ENCODE measurements at places on chromosomes 16 and 17.

GRCh38 chr17:36933512-36934143 lies 3.6 kb upstream of the LHX1 start:
- DNase-seq = no peak

GRCh38 chr16:17155485-17155884 lies 315.3 kb downstream of the XYLT1 start:
- no peak for DNase-seq

DNA sequence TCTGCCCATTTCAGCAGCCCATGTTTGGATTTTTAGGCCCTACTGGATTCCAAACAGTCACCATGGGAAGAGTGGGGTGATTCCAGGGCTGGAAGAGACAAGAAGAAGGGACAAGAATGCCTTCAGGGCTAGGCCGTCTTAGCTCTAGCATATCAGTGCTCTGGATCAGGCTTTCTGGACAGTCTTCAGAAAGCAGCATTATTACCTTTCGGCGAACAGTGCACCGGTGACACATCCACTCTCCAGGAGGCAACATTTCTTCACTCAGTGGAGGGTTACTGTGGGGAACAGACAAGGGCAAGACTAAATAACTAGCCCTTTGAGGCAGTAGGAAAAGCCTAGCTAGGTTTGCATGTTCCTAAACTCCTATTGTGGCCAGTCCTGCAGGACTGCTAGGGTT lies 23.9 kb upstream of the DHRS13 start:
- no peak for DNase-seq

GRCh38 chr16:14181371-14182050 lies 110.4 kb downstream of the MRTFB start:
- no peak for DNase-seq

- no peak for DNase-seq
These were observed 26.7 kb upstream of the GPATCH8 start for GRCh38 chr17:44529864-44530263.

DNA sequence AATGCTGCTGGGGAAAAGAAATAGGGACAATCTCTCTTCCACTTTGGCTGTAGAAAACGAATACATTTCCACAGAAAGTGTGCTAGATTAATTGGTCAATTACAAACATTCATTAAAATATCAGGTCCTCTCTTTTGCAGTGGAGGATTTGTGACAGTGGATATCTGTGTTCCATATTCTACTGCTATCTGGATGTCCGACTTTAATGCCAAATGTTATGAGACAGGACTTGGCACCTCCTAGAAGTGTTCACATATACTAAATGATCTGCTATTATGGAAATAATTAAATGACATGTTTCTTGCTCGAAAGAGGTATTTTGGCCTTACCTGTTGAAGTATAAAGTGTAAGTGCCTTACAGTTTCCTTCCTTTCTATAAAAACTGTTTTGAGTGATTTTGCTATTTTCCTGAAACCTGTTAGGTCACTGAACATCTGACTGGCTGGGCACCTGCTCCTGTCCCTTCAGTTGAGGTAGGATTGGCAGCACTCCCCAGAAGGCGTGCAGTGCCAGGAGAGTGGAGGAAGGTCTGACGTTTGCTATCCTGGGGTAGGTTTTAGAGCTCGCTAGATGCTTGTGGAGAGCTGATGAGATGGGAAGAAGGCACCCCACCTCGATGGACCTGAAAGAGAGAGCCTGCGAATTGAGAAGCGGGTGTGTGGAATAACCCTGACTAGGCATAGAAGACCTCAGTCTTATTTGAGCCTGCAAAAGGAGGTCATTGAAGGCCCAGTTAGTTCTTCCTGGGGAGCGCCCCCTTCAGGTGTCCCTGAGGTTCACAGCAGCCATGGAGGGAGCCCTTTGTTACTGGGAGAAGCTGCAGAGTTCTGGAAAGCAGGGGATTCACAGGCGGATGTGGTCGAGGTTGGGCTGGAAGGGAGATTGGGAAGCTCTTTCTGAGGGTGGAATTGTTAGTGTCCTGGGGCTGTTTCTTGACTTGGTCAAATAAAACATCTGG lies 159.4 kb upstream of the ZNF267 start:
- DNase-seq = no peak

GRCh38 chr17:83064732-83065659 lies 14.4 kb upstream of the METRNL start:
- no peak for DNase-seq

GRCh38 chr16:11200592-11200991 lies 55.4 kb downstream of the SOCS1 start:
- DNase-seq = no peak

GRCh38 chr16:3720418-3720817 lies 3.1 kb upstream of the TRAP1 start:
- DNase-seq = no peak

GRCh38 chr17:79619636-79620206 lies 8.9 kb upstream of the RBFOX3 start:
- DNase-seq = no peak

GRCh38 chr16:8283195-8283594 lies 307.1 kb downstream of the TMEM114 start:
- no peak for DNase-seq

GRCh38 chr16:87236516-87237115 lies 80.6 kb downstream of the C16orf95 start:
- DNase-seq = no peak

GRCh38 chr16:85091522-85091910 lies 20.8 kb downstream of the CIBAR2 start:
- DNase-seq = no peak

- no peak for DNase-seq
These were observed 216.7 kb downstream of the PMP22 start for GRCh38 chr17:15048381-15048780.

DNA sequence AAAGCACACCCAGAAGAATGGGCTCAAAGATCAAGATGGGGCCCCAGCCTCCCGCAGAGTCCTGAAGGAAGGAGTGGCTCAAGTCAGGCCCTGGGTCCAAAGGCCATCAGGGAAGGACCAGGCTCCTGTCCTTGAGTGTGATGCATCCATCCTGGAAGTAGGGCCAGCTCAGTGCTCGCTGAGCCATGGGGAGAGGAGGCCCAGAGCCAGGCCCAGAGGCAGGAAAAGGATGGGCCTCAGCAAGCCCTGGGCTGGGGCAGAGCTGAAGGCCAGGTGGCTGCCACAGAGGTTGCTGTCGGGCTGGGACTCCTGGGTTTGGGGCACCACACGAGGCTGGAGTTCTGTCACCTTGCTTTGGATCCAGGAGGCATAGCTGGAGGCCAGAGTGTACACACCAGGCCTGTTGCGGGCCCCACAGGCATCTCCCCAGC lies 3.7 kb downstream of the PRSS8 start:
- no peak for DNase-seq

- DNase-seq = no peak
These were observed 729 bp downstream of the ADORA2B start for GRCh38 chr17:15945527-15946191.

DNA sequence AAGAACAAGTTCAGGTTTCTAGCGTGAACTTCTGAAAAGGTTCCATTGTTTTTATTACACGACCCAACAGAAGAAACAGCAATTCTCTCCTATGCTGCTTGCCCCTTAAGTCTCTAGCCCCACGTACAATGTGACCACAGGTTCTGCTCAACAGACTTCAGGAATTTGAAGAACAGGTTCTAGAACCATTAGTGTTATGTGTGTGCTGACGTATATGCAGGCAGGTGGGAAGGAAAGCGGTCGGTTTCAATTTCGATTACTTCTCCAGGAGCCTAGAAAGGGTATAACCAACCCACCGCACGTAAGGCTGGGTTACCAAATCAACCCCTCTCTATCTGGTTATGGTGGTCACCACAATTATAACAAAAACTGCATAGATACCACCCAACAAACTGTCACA lies 39.4 kb downstream of the XPO6 start:
- DNase-seq = no peak

DNA sequence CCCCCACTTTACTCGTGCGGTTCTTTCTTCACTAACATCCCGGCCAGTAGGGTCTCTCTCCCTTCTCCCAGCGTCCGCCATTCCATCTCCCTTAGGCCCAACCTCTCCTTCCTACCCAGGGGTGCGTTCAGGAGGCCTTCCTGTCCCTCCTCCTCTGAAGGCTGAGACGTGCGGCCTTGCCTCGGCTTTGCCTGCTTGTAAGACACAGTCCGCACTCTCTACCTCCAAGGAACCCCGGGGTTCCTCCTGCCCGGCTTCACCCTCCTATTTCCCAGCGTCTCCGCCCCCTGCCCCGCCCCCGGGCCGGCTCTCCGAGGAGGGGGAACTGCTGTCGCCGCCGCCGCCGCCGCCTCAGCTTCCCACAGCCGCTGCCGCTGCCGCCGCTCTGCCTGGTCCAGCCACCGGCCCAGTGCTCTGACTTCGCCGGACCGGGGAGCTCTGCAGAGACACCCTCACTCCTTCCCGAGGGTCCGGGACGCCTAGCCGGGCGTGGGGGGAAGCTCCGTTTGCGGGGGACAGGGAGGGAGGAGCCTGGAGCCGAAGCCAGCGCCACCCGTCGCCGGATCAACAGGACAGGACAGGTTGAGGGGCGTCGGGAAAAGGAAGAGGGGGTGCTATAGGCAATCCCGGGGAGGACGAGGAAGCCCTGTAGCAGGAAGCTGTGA lies 1.2 kb upstream of the FGF11 start:
- no peak for DNase-seq

GRCh38 chr17:49486012-49486641 lies 9.0 kb upstream of the NGFR start:
- no peak for DNase-seq

DNA sequence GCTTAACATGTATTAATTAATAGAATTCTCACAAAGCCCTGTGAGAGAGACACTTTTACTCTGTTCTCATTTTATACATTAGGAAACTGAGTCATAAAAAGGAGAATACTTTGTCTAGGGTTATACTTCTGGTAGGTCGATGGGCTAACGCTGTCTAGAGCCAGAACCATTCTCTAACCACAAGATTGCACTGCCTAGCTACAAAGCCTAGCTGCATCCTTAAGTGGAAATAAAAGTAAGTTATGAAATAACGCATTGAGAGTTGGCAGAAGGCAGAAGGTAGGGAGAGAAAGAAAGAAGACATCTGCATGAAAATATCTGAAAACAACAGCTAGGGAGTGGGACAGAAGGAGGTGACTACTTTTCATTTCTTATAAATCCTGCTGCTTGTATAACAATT lies 33.2 kb downstream of the IRX6 start:
- DNase-seq = no peak

GRCh38 chr16:79170555-79171246 lies 429.8 kb downstream of the MAF start:
- no peak for DNase-seq

- DNase-seq = no peak
These were observed 21.0 kb downstream of the CNP start for GRCh38 chr17:41987642-41988041.

- DNase-seq = no peak
These were observed 113.2 kb downstream of the CCDC182 start for GRCh38 chr17:57631871-57632270.

DNA sequence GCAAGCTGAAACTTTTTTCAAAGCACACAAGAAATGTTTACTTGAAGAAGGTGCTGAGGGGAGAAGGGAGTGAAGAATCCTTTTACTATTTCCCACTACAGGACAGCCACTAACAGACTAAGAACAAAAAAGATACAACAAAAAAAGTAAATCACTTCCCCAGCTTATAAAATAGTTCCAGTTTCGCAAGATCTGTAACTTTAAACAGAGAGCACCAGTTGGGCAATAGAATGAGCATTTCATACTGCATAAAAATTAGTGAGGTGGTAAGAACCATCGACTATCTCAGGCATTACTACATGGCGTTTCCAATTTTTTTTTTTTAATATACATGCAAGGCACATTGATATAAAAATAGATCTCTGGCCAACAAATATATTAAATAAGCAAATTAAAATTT lies 11.1 kb downstream of the CRYBA1 start:
- DNase-seq = no peak

GRCh38 chr16:10564591-10564990 lies 15.8 kb downstream of the EMP2 start:
- no peak for DNase-seq

DNA sequence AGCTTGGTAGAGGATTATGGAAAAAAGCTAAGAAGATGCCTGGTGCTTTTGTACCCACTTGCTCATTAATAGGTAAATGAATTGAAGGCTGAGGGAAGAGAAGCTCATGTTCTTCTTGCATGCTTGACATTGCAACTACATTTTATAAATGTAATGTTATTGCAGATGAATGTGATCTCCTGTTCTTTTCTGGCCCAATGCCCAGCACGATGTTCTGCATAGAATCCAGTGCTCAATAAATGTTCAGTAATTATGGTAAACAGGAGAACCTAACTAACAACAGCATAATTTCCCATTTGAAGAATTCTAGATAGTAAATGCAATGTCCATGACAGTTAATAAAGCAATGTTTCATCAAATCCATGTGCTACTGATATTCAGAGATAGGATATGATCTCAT lies 638.2 kb upstream of the SOX9 start:
- no peak for DNase-seq

DNA sequence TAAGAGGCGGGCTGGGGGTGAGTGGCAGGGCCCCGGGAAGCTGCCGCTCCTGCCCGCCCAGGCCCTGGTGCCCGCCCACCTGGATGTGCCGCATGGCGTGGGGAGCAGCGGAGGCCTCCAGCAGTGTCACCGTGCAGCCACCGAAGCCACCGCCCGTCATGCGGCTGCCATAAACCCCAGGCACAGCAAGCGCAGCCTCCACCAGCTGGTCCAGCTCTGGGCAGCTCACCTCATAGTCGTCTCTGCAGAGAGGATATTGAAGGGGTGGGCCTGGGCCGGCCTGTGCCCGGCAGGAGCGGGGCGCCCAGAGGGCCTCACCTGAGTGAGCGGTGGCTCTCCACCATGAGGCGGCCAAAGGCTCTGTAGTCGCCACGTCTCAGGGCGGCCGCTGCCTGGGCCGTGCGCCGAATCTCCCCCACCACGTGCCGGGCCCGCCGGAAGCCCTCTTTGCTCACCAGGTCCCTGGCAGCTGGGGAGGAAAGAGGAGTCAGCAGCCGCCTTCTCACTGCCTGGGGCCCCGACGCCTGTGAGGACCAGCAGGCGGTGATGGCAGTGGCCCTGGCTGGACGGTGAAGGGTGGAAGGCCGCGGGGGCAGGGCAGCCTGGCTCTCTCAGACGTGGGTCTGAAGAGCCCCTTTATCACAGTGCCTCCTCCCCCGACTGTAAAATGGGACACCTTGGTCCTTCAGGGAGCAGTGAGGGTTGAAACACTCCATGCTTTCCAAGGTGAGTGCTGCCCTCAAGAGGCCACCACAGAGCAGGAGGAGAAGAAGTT lies 6.7 kb downstream of the GALK1 start:
- no peak for DNase-seq
